ENCODE measurements at places on chromosomes 5 and 9. TPM values are rescaled to one million over a fixed set of nuclear protein-coding genes. Genes with fewer than 3 reads are reported as not detected.

Gene DOLPP1
- total RNA-seq, result 13.5 TPM

Gene CCDC171
- total RNA-seq, result 11.3 TPM

Gene MLANA
- 0.41 TPM for total RNA-seq

Gene PTGES
- 9.1 TPM for total RNA-seq

All from metanephros (tissue), 2 donors.